GM04503 (cell line): ENCODE measurements at places on chromosomes 2 and 18.

GRCh38 chr2:107197594-107198294 is 311.8 kb upstream of the ST6GAL2 start:
- DNase-seq: no peak

DNA sequence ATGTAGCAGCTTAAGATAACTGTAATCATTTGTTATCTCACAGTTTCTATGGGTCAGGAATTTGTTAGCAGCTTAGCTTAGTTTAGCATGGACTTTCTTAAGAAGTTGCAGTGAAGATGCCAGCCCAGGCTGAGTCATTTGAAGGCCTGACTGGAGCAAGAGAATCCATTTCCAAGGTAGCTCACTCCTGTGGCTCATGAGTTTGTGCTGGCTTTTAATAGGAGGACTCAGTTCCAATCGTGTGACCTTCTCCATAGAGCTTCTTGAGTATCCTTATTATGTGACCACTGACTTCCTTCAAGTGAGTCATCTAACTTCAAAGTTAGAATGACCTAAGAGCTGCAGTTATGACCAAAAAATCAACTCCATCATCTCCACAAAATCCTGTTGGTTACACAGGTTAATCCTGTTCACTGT is 1.4 kb downstream of the GPATCH11 start:
- DNase-seq: peak; percentile 31

DNA sequence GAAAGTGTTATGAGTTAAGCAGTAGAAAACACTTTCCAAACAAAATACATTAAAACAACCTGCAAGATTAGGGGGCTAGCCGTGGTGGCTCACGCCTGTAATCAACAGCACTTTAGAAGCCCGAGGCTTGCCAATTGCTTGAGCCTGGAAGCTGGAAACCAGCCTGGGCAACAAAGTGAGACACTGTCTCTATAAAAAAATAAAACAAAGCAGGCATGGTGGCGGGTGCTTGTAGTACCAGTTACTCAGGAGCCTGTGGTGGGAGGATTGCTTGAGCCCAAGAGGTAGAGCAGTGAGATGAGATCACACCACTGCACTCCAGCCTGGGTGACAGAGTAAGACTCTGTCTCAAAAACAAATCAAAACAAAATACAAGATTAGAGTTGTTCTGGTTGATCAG is 208.3 kb downstream of the ERBB4 start:
- no peak for DNase-seq

GRCh38 chr18:31039426-31039825 is 3.1 kb downstream of the DSC3 start:
- no peak for DNase-seq

DNA sequence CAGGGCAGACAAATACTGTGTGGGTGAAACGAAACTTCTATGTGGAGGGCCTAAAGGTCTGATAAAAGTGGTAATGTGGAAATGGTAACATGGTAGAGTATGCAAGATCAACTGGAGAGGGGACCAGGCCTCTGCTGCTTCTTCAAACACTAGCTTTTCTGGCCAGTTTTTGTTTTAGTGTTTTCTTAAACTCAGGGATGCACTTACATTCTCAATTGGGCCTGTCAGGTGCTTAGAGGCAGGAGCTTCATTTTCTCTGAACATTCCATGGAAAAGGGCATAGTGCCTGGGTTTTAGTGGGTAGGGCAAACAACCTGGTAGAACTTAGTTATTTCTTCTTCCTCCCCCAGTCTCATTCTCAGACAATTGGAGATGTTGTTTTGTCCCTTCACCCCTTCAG is 10.5 kb upstream of the ST3GAL5 start:
- DNase-seq: no peak
